Esophagus squamous epithelium (tissue), 5 donors: ENCODE measurements at places on chromosomes 5 and 9. TPM values are rescaled to one million over a fixed set of nuclear protein-coding genes. Genes with fewer than 3 reads are reported as not detected.

The RPL35 gene
- 2,520 TPM for total RNA-seq

The CPLANE1 gene
- total RNA-seq: 10.0 TPM

The GAS1 gene
- 49.2 TPM for total RNA-seq

The ZFP2 gene
- 1.5 TPM for total RNA-seq

The ARL14EPL gene
- total RNA-seq: not detected

DNA sequence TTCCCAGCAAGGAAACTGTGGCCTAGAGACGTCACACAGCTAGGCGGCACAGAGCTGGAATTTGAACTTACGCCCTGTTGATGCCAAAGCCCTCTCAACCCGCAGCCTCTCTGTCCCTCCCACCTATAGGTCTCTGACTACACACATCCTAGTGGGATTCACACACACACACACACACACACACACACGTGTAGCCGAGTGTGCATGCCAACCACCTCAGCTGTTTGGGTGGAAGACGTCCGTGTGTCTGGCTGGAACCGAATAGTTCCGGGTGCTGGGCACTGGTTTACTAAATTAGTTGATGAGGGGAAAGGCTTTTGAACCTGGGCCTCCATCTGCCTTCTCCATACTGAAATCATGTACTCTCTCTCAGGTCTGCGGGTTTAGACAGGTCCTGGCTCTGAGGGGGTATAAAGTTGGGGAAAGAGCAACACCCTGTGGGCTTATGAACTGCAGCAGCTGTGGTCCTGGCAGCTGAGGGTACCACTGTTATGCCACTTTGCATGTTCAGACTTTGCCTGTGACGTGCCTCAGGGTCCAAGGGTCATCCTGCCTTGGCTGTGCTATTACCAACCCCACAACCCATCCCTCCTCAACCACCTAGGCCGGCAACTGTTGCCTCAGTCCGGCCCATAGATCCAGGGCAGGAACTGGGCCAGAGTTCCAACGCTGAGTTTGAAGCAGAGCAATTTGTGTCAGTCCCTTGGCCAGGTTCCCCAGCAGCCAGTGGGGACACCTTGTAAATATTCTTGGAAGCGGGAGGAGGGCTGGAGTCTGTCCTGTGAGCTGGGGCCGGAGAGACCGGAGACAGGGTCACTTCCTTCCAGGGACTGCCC lies 50.5 kb downstream of the PSD2 start:
- H3K27me3 ChIP-seq: no peaks in the 10 kb centered on the region
- no peak overlapping the region for H3K4me3 ChIP-seq
- no peak overlapping the region for H3K27ac ChIP-seq
- H3K4me1 ChIP-seq: peaks cover 29% of the 10 kb centered on the region
- no peak for DNase-seq
- H3K36me3 ChIP-seq: no peaks in the 10 kb centered on the region

GRCh38 chr9:37430841-37431597 lies 8.5 kb downstream of the GRHPR start:
- no peak for DNase-seq
- no peak overlapping the region for H3K4me3 ChIP-seq
- peaks cover 27% of the 10 kb centered on the region for H3K4me1 ChIP-seq
- H3K27me3 ChIP-seq: no peaks in the 10 kb centered on the region
- H3K36me3 ChIP-seq: peaks cover 15% of the 10 kb centered on the region

DNA sequence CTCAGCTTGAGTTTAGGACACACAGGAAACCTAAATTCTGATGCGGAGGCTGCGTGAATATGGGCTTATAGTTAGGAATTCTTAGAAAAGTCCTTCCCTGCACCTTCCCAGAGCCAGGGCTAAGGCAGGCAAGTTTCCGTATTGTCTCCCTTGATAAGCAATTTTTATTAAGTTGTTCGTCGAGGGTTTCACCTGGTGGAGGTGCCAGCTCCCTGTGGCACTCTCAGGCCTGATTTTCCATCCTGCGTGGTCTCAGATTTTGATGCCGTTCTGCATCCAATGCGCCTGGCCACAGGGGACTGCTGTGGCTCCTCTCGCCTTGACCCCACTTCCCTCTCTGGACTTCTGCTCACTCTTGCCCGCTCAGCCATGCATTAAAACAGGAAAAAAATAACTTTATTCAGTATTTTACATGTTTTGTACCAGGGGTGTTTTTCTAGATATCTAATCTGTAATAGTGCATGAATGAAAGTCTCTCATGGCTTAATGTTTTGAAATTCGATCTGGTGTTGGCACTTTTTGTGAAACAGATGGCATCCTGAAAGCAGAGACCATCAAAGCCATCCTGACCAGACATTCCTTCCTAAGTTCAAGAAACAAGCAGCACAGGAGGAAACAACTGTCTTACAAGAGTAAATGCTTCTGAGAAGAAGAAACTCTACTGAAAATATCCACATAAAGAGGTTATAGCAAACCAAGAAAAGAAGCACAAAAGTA lies 50.7 kb downstream of the TRIP13 start:
- H3K4me1 ChIP-seq: peaks cover 18% of the 10 kb centered on the region
- no peak overlapping the region for H3K27ac ChIP-seq
- DNase-seq: no peak
- H3K27me3 ChIP-seq: no peaks in the 10 kb centered on the region
- H3K4me3 ChIP-seq: no peak overlapping the region

- DNase-seq: no peak
- no peaks in the 10 kb centered on the region for H3K27me3 ChIP-seq
- peaks cover 18% of the 10 kb centered on the region for H3K4me1 ChIP-seq
- H3K27ac ChIP-seq: no peak overlapping the region
These were observed 87.7 kb downstream of the PTCH1 start for GRCh38 chr9:95429096-95429495.
